Activated naive CD4-positive, alpha-beta T cell treated with Interleukin-2 at 50 U/mL for 16 hours (primary cell): ENCODE measurements at places on chromosomes 4 and X.
A peak's percentile ranks its signal among the peaks of the same experiment; 100 is the strongest.

GRCh38 chrX:2692221-2693112 is 1.4 kb downstream of the CD99 start:
- peak; percentile 32 for DNase-seq

GRCh38 chr4:67236318-67236717 is 309.0 kb downstream of the CENPC start:
- no peak for DNase-seq

GRCh38 chr4:185092535-185093197 is 50.4 kb upstream of the SLC25A4 start:
- no peak for DNase-seq

DNA sequence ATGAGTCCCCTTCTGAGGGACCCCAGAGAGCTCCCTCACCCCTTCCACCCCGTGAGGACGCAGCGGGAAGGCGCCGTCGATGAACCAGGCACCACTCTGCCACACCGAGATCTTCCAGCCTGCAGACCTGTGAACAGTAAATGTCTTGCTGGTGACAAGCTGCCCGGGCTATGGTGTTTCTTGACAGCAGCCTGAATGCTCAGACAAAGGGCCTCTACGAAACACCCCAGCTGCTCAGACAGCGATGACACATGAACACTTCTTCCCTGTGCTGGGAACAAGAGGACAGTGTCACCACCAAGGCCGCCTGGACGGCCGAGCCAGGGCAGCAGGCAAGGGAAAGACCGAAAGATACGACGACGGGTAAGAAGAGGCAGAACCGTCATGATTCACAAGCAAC is 30.6 kb upstream of the GTPBP6 start:
- no peak for DNase-seq

DNA sequence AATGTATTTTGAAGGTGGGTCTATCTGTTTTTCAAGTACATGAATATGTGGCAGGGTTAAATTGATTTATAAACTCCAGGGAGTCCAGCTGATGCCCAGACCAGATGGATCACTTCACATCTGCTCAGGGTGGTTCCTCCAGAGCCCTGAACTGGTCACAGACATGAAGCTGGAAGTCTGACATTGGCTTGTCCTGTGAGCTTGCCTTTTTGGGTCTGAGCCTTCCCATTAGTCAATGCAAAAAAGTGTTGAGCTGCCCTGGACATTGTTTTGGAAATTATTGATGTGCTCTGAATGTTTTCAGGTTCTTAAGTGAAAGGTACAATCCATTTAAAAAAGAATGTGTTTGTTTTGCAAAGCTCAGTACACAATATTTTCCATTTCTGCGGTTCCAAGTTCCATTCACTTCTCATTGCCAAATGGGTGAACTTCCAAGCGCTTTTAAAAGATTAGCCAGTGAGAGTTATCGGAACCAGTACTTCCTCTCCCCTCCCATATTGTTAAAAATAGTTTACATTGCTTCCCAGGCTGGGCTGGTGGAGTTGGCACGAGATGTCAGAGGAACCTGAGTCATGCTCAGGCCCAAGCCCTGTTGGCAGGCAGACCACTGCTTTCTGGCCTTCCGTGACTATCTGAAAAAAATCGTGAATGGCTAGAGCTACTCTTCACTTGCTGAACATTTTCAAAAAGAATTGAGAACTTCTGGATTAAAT is 52.1 kb downstream of the PDGFRA start:
- DNase-seq: no peak

- DNase-seq: peak; percentile 42
Measured at GRCh38 chrX:66728818-66729271, 90.0 kb upstream of the EDA2R start.

DNA sequence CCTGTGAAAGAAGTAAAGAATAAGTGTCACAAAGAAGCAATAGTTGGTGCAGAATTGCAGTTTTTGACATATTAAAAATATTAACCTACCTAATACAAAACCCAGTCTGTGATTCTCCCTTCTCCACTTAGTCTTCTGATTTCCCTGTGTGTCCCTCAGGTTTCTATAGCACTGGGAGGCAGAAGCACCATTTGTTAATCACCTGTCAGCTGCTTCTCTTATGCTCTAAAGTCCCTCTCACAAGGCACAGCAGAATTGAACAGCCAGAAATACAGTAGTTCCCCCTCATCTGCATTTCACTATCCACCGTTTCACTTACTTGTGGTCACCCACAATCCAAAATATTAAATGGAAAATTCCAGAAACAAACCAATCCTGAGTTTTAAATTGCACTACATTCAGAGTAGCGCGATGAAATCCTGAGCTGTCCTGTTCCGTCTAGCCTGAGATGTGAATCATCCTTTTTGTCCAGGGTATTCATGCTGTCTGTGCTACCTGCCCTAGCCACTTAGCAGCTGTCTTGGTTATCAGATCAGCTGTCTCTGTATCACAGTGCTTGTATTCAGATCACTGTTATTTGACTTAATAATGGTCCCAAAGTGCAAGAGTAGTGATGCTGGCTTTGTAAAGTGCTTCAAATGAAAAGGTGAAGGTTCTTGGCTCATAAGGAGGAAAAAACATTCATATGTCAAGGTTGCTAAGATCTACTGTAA is 984.1 kb upstream of the GRID2 start:
- no peak for DNase-seq

DNA sequence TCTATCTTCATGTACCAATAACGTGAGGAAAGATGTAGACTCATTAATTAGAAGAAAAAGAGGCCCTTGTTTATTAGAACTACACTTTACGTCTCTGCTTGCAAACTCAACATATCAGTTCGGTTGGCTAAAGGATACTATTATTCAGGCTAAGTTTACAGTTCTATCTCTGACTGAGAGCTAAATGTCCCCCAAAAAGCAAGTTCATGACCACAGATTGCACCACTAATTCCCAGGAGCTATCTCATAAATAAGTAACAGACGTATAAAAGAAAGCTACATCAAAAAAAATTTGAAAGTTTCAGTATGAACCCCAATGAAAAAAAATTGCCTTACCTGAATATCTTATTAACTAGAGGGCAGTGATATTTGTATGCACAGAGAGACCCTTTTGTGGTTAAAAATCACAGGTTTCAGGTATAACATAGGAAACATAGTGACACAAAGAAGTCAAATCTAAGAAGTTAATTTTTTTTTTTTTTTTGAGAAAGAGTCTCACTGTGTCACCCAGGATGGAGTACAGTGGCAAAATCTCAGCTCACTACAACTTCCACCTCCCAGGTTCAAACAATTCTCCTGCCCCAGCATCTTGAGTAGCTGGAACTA is 128.9 kb downstream of the MAB21L2 start:
- DNase-seq: no peak

- no peak for DNase-seq
Measured at GRCh38 chr4:139619644-139620043, 46.0 kb upstream of the MGST2 start.

- peak; percentile 78 for DNase-seq
Measured at GRCh38 chrX:129932016-129932820, 26.3 kb downstream of the UTP14A start.

DNA sequence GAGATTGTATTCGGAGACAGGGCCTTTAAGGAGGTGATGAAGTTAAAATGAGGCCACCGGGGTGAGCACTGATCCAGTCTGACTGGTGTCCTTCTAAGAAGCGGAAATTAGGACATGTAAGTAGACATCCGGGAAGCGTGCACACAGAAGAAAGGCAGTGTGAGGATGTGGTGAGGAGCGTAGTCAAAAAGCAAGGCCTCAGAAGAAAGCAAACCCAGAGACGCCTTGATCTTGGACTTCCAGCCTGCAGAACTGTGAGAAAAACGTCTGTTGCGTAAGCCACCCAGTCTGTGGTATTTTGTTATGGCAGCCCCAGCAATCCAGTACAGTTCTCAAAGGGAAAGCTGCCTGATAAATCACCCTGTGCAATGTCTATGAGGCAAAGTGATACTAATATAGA is 153.5 kb downstream of the KCNIP4 start:
- no peak for DNase-seq

DNA sequence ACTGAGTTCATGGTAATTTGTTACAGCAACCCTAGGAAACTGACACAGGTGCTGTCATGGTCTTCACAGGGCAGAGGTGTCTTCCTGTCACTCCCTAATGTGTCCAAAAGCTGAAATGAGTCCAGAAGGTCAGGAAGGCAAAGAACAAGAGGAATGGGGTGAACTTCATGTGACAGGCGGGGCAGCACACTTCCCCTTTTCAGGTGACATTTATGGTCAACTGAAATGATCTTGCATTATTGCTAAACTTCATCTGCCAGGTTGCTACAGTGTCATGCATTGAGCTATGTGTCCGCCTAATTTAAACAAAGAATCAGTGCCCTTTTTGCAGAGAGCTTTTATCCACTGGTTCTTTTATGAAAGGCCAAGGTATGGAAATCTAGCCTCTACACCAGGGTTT is 15.9 kb upstream of the CCDC149 start:
- DNase-seq: no peak

DNA sequence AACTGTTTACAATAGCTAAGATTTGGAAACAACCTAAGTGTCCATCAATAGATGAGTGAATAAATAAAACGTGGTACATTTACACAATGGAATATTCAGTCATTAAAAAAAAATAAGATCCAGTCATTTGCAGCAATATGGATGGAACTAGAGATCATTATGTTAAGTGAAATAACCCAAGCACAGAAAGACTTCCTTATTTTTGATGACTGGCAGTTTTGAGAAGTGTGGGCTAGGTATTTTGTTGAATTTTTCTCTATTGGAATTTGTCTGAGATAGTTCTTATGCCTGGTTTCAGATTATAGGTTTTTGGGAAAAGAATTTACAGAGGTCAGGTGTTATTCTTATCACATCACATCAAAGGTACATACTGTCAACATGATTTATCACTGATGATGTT is 293.8 kb upstream of the ARSJ start:
- DNase-seq: no peak

GRCh38 chr4:174265916-174266315 is 17.6 kb downstream of the FBXO8 start:
- DNase-seq: no peak

GRCh38 chr4:145482209-145483037 is 770 bp downstream of the SMAD1 start:
- peak; percentile 72 for DNase-seq

DNA sequence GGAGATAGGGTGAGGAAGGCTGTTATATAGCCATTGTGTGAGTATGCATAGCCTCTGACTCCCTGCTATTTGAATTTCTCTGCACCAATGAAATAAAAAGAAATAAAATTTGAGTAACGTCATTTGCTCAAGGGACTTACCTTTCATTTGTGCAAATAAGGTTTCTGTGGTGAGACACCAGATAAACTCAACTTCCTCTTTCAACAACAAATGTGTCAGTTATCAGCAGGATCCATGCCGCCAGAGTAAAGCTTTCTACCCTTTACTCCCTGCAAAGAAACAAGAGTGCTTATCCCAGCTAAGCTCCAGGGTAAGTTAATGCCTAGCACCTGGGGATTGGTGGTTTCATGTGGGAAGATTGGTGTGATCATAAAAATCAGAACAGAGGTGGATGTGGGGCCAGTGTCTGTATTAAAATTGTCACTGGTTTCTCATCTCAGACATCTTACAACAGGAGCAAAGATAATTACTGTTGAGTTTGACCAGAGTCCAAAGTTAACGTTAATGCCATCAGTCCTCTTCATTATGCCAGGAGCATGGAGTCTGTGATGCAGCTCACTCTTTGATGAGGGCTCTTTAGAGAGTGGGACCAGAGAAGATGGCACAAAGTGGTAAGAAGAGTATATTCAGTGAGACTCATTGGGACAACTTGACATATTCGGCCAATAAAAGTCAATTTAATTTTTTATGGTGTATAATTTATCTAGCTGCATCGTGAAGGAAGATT is at the start of gene P2RY10:
TSS of gene P2RY10 (plus strand) at position 206 of the 727 bp plus-strand sequence. CDS start 15,130 bp downstream, outside the sequence.
- peak; percentile 16 for DNase-seq

DNA sequence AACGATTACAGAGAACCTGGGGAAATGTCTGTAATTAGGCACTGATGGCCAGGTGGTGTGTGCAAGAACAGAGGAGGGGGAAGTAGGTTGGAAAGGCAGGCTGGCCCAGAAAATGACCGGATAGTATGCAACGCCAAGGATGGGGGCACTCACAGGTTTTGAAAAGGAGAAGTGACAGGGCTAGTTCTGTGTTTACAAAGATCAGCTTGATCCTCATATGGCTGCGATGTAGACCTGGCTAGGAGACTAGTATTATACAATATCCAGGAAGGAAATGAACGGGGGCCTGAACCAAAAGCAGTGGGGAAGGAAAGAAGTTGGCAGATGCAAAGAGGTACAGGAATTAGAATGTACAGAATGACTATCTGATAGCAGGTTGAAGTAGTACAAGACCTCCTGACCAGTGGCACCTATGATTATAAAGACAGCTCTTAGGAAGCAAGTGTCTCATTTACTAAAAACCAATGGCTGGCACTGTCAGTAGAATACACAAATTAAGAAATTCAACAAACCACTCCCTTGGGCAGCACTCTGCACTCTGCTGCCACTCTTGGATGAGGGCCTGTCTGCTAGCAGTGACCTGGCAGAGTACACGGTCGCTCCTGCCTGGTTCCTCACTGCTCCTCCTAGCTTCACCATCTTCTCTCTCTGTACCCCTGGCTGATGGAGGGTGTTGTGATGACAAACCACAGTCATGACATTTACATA is 14.1 kb downstream of the MFAP3L start:
- no peak for DNase-seq

GRCh38 chr4:82704156-82704555 is 94.4 kb downstream of the SCD5 start:
- no peak for DNase-seq

GRCh38 chrX:20681683-20682082 is 415.0 kb upstream of the RPS6KA3 start:
- no peak for DNase-seq

GRCh38 chrX:153687121-153688039 is at the start of gene SLC6A8:
TSS of gene SLC6A8 (plus strand) at chrX:153687926. CDS start at chrX:153688575, 649 bp downstream.
- DNase-seq: peak; percentile 25

DNA sequence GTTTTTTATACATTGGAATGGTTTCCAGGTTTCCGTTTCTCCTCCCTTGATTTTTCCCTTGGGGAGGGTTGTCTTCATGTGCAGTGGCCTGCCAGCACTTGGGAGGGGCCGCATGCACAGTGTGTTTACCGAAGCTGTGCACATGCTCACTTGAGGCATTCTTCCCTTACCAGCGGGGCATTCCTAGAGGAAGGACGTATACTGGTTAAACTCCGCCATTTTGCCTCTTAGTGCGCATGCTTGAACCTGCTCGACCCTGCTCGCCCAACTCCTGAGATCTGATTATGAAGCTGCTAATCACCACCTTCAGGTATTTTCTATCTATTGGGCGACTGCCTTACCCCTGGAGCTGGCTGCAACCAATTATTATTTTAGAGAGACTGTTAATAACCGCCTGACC is 76.2 kb downstream of the CXCL13 start:
- DNase-seq: no peak
